ENCODE measurements at places on chromosomes 6 and 20.

DNA sequence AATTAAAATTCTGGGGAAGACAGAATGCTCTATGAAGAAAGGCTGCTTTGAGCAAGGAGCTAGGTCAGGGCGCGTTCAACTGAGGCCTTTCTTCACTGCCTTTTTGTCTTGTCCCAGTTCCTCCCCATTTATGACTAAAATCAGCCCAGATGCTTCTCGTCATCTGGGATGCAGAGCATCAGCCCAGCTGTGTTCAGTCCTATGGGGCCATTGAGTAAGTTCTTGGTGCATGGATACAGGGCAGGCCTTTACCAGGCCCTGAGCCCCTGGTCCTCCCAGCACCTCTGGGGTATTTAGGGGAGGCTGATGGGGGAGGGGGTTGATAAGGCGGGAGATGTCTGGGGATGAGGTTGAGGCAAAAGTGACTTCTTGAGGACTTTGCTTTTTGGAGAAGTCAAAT, 55.7 kb downstream of the PTPN1 start:
- DNase-seq, result no peak

DNA sequence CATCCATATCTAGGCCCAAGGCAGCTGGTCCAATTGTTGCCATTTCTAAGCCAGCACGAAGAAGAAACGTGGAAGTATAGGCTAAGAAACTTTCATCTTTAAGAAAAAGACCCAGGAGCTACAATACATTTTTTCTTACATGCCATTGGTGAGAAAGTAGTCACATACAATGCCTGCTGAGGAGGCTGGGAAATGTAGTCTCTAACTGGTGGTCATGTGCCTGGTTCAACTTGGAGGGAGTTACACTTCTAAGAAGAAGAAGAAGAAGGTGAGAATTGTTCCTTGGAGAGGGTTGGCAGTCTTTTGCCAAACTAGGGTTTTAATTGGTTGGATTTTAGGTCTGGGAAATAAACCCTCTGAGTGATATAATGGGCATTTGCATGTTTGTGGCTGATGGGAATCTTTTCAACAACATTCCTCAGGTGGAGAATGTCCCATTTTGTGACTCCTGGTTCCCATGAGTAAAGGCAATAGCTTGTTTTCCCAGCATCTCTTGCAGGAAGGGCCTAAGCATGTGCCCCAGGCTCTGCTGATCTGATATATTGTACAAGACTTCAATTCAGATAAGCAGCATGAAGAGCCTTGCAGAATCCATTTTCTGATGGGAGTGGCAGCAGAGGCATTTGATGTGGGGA, 47.0 kb upstream of the PREP start:
- DNase-seq, result no peak

DNA sequence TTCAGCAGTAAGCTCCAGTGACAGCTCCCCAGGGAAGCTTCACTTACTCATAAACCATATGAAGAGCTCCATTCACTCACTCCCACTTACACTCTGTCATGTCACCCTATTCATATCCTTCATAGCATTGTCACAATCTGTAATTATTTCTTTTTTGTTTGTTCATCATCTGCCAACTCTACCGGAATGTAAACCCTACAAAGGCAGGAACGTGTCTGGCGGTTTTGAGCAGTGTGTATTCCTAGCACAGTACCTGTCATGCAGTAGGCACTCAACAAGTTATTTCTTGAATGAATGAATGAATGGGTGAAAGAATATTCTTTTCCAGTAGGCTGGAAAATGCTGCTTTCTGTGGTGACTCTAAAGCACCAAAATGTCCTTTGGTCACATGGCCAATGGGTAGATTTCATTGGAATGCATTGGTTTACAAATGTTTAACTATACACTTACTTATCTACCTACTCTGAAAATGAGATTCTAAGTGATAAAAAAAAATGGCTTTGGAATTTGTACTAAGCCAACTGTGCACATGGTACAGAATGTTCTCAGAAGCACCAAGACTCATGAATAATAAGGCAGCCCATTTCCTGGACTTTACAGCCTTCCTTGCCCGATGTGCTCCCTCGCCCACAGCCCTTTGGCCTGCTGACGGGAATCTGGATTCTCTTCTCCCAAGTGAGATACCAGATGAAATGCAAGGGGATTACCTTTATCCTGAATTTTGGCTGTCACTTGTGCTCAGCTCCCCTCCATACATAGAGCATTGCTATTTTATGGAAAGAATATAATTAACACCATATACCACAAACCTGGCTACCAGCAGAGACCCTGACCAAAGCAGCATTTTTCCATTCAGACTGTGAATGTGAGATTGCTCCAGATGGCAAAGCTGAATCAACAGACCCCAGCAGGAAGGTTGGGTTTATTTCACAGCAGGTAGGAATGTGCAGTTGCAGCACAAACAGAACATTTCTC, 273.3 kb downstream of the ALDH8A1 start:
- peak; percentile 22 for DNase-seq

DNA sequence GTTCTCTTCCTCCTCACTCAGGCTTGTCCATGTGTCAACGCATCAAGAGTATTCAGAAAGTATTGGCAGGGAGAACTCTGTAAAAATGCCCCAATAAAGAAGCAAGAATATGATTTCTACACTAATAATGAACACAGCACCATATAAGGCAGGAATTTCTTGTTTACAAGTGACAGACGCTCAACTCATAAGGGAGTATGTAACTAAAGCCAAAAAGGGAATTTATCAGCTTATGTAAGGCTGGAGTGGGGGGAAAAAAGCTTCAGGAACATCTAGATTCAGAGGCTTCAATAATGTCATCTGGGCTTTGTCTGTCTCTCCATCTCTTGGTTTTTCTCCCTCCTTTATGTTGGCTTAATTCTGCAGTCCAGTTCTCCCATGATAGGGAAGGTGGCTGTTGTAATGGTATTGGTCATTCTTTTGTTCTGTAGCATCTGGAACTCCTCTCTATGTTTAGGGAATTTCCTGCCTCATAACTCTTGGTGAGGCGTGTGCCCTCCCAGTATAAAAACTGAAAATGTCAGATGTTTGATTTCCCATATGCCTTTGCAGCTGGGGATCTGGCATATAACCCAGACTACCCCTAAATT, 125.1 kb upstream of the COL21A1 start:
- DNase-seq, result no peak

DNA sequence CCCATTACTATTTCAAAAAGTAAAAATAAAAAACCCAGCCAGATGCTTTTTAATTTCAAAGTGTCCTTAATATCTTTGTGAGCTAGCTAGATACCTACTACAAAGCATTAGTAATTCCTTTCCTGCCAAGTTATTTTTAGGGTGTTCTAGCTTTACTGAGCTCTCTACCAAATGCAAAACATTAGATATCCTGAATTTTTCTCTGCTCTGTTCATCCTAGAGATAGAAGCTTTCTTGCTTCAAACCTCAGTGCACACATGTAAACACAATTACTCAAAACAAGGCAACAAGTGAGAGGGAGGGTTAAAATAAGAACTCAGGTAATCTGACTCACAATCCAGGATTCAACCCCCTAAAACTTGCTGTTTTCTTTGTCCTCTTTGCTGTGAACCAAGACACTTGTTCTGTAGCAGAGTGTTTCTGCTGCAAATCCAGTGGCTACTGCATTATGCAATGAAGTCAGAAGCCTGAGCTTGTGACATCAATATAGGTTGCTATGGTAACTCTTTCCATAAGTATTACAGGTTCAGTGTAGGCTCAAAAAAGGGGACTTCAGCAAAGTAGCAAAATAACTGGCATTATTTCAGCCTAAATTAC, 72.6 kb upstream of the STXBP5 start:
- DNase-seq, result peak; percentile 46

DNA sequence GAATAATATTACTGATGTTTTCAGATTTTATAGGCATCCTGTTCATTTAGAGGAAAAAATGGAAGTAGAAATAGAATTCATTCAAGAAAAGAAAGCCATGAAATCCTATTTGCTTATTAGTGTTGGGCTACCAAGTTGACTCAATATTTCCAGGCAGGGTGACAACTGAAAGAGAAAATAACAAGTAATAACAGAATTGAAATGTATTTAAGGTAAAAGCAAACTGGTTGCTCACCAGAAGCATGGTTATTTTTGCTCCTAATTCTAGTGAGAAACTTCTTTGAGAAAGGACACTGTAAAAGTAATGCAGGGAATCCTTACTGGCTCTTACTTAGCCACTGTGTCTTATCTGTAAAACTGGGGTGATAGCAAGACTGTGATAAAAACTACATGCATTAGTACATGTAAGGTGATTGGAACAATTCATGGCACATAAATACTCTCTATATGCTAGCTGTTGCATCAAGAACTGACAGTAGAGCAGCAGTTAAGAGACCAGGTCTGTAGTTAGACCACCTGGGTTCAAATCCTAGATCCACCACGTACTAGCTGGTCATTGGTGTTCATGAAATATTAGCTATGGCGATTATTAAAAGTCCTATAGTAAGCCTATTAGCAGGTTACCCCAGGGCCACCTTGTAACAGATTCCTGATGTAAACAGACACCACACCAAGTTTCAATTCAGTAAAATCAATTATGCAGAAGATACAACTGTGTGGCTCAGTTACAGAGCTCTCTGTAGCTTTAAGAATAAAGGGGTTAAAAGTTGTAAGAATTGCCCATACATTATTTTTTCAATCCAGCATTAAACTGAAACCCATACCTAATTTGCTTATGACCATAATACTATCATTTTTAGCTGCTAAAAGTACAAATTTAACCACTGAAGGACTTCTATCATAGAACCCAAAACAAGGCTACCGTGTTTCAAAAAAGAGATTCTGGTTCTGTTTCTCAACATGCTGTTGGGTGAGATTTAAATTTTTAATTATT, 159.2 kb upstream of the COL21A1 start:
- no peak for DNase-seq

DNA sequence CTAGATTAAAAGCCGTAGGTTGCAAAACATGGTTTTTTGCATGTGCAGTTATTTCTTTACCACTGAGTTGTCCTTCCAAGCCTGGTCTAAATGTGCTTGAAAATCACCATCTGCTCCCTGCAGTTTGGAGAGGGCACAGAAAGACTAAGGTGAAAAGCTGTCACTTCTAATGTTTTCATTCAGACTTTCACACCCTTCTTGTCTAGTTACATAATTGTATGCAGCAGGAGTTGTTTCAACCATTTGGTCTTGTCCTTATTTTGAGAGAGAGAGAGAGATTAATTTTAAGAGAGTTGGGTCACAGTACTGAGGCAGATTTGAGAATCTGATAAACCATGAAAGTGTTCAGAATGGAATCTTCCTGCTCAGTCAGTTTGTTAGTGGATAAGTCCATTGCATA, 82.5 kb downstream of the ARID1B start:
- no peak for DNase-seq

GRCh38 chr6:52243282-52243893, 912 bp downstream of the IL17F start:
- DNase-seq, result no peak

DNA sequence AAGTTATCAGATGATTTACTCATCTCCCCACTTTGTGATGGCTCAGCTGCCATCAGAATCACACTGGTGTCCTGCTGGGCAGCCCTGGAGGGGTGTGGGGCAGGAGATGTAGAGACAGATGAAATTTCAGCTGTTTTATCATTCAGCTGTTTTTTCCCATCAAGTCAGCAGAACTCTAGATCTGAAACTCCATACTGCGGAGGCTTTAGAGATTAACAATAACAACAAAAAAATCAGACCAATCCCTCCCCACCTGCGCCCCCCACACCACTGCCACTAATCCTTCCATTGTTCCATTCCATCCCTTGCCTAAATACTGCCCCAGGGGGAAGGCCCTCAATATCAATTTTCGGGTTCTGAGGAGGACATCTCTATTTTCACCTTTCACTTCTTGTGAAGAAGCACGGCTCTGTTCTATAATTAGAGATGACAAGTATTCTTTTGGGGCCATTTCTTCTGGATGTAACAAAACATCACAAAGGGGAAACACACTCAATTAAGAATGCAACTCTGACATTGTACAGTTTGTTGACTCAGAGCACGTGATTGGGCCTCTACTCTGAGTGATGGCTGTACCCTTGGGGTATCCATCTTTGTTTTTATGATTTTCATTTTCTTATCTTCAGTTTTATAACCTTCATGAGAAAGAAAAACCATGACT, 396.3 kb downstream of the ZFAND3 start:
- DNase-seq, result peak; percentile 60

- DNase-seq, result no peak
Observed at GRCh38 chr6:158303210-158303731, 9.0 kb upstream of the TULP4 start.

DNA sequence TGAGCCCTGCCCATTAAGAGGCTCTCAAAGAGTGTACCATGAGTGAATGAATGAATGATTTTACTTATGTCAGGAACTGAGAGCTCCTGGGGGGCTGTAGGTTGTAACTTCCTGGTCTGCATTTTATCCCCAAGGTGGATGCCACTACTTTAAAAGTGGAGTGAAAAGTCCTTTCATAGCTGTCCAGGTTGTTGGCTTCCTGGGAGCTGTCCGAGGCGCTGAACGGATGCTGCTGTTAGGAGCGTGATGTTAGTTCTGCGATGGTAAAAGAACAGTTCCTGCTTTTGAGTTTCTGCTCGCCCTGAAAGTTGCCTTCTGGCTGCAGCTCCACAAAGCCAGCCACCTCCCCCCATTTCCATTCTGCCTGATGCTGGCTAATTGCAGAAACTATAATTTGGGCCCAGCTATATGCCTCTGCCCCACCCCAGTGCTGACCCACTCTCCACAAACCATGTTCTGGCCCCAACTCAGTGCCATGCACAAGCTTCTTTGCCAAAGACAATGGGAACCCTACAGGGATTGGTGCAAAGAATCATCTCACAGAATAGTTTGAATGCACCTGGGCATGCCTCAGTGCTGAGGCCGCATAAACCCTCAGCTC, 330.9 kb upstream of the CDH4 start:
- peak; percentile 83 for DNase-seq

GRCh38 chr20:53691060-53691810, 97.6 kb upstream of the ZNF217 start:
- no peak for DNase-seq

GRCh38 chr6:144244688-144245087, 40.4 kb upstream of the UTRN start:
- no peak for DNase-seq

DNA sequence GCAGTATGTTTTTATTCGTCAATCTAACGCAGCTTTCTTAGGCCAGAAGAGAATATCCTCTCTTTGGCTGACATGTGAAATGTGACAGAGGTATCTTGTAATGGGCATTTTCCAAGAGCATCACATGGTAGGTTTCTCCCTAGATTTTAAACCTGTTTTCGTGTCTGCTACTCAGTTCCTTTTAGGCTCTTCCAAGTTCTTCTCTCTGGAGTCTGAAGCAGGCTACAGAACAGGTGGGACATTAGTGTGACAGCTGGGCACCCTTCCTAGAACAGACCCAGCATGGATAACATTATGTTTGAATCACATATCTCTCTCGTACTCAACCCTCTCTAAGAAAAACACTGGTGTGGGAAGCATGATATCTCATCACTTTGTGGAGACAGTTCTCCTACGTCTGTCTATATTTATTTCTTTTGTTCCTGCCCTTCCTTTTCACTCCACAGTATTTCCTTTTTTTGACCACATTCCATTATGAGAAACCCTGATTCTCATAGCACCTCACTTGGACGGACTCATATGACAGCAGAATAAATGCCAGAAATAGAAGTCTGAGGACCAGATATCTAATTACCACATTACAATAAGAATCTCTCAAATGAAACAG, 263.4 kb downstream of the NKAIN2 start:
- DNase-seq, result no peak

Measured in eye (tissue), 1 donor.